ENCODE measurements at places on chromosomes 4 and X. TPM values are rescaled to one million over a fixed set of nuclear protein-coding genes. Genes with fewer than 3 reads are reported as not detected.

DNA sequence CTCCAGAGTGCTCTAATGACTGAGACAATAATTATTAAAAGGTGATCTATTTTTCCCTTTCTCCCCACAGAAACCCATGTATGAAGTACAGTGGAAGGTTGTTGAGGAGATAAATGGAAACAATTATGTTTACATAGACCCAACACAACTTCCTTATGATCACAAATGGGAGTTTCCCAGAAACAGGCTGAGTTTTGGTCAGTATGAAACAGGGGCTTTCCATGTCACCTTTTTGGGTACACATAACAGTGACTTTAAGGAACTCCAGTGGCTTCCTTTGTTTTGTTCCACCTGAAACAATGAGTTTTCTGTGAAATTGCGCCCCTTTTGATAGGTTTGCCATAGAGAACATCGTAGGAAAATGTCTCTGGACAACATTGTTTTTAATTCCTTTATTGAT, 69.6 kb downstream of the KIT start:
- no peaks in the 10 kb centered on the region for H3K36me3 ChIP-seq
- no peaks in the 10 kb centered on the region for H3K4me1 ChIP-seq
- H3K27ac ChIP-seq, result no peak overlapping the region
- H3K4me3 ChIP-seq, result no peak overlapping the region
- no peaks in the 10 kb centered on the region for H3K27me3 ChIP-seq

DNA sequence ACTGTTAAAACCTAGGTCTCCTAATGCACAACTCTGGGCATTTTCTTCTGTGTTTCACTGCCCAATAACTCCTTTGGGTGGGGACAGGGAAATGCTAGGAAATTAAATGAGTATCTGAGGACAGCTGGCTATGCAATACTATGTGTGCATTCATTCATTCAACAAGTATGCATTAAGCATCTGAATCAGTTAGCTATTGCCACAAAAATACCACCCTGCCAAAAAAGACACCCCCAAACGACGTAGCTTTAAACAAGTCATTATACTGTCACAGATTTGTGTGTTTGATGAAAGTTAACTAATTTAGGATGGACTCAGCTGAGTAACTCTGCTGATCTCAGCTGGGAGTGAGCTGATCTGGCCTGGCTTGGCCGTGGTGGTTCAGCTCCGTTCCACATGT, 29.8 kb upstream of the PTCHD1 start:
- H3K27ac ChIP-seq, result no peak overlapping the region
- H3K4me3 ChIP-seq, result no peak overlapping the region
- no peaks in the 10 kb centered on the region for H3K27me3 ChIP-seq
- DNase-seq, result no peak
- H3K36me3 ChIP-seq, result no peaks in the 10 kb centered on the region
- no peaks in the 10 kb centered on the region for H3K4me1 ChIP-seq

- H3K36me3 ChIP-seq, result no peaks in the 10 kb centered on the region
- H3K4me3 ChIP-seq, result no peak overlapping the region
- no peaks in the 10 kb centered on the region for H3K27me3 ChIP-seq
- H3K4me1 ChIP-seq, result no peaks in the 10 kb centered on the region
- DNase-seq, result no peak
Measured at GRCh38 chr4:47217291-47217690, 185.9 kb downstream of the GABRB1 start.

Gene PITX2
- not detected for total RNA-seq

Gene ARHGAP36
- not detected for total RNA-seq

- no peak for DNase-seq
- no peaks in the 10 kb centered on the region for H3K4me1 ChIP-seq
- no peaks in the 10 kb centered on the region for H3K27me3 ChIP-seq
- H3K4me3 ChIP-seq, result no peak overlapping the region
- H3K36me3 ChIP-seq, result no peaks in the 10 kb centered on the region
Measured at GRCh38 chr4:78517050-78517652, 34.4 kb upstream of the ANXA3 start.

Gene NOX1
- total RNA-seq, result not detected

Gene AFF2
- total RNA-seq, result 1.1 TPM

- H3K4me3 ChIP-seq, result no peak overlapping the region
- H3K4me1 ChIP-seq, result no peaks in the 10 kb centered on the region
- no peak for DNase-seq
- no peaks in the 10 kb centered on the region for H3K27me3 ChIP-seq
Measured at GRCh38 chr4:35897808-35898207, 346.5 kb downstream of the ARAP2 start.

DNA sequence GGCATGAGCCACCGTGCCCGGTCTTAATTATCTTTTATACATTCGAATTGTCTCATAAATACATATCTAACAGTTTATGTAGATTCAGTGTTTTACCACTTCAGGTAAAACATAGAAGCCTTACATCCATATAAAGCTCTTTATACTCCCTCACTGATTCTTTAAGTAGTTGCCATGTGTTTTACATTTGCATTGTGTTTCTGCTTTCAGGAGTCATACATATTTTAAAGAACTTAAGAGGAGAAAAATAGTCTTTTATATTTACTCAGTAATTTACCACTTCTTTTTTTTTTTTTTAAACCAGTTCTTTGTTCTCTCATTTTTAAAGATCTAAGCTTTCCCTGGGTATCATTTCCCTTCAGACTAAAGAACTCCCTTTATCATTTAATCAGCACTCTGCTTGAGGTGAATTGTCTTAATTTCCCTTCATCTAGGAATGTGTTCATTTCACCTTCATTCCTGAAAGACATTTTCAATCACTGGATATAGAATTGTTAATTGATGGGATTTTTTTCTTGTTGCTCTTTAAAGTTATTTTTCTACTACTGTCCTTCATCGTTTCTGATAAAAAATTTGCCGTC, 324.3 kb upstream of the ZCCHC13 start:
- H3K4me1 ChIP-seq, result no peaks in the 10 kb centered on the region
- H3K27me3 ChIP-seq, result no peaks in the 10 kb centered on the region
- no peaks in the 10 kb centered on the region for H3K36me3 ChIP-seq

Gene HSD17B13
- total RNA-seq, result 0.27 TPM

GRCh38 chr4:168449719-168450452, 30.4 kb downstream of the DDX60L start:
- H3K4me3 ChIP-seq, result no peak overlapping the region
- no peak overlapping the region for H3K27ac ChIP-seq
- H3K27me3 ChIP-seq, result no peaks in the 10 kb centered on the region
- peak; percentile 71 for DNase-seq

DNA sequence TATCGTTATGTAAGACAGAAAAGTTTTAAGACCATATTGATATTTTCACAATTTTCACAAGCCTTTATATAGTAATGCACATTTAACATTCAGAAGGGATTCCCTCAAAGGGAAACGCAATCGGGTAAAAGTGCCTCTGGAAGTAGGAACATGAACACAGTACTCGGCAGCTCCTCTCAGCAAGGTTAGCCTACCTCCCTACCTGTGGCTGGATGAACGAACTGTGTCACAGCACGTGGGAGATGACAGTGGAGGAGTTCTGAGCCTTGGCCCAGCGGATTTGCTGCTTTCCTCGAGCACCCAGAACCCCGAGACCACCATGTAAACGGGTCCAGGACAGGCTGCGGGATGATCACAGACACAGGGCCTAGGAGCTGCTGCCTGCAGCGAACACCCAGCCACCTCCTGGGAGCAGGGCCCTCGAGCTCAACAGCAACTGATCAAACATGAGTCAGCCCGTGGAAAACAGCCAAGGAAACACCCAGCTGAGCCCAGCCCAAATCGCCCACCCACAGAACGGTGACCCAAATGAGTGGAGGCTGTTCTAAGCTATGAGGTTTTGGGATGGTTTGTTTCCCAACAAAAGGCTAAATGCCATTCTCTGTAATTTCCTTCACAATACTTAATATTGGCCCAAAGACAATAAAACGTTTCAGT, 30.4 kb downstream of the FAT1 start:
- no peaks in the 10 kb centered on the region for H3K27me3 ChIP-seq
- DNase-seq, result peak; percentile 81
- H3K4me1 ChIP-seq, result peaks cover 34% of the 10 kb centered on the region

DNA sequence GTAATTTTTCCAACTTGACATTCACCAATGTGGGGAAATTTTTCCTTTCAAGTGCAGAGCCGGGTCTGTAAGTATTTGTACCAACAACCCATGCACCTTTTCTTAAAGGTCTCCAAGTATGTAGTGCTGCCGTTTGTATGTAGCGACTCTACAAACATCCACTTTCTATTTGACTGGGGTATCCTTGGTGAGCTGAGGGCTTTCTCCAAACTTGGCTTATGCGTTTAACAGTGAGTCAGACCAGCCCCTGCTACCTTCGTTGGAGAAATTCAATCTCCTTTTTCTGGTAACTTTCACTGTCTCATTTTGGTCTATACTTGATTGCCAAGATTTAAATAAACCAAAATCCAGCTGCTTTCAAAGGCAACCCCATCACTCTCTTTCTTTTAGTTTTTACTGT, 34.9 kb downstream of the MGST2 start:
- H3K27ac ChIP-seq, result no peak overlapping the region
- no peak for DNase-seq
- peaks cover 46% of the 10 kb centered on the region for H3K36me3 ChIP-seq
- H3K27me3 ChIP-seq, result no peaks in the 10 kb centered on the region

Gene ATP8A1
- 16.6 TPM for total RNA-seq

Gene ARSD
- total RNA-seq, result 8.6 TPM

- DNase-seq, result no peak
- no peaks in the 10 kb centered on the region for H3K4me1 ChIP-seq
- no peak overlapping the region for H3K4me3 ChIP-seq
- H3K27me3 ChIP-seq, result no peaks in the 10 kb centered on the region
- H3K27ac ChIP-seq, result no peak overlapping the region
Measured at GRCh38 chr4:42515156-42515884, 118.0 kb downstream of the SHISA3 start.

GRCh38 chr4:4859799-4860599, 534 bp downstream of the MSX1 start:
- no peaks in the 10 kb centered on the region for H3K36me3 ChIP-seq
- H3K4me1 ChIP-seq, result peaks cover 56% of the 10 kb centered on the region
- peaks cover 98% of the 10 kb centered on the region for H3K27me3 ChIP-seq

GRCh38 chrX:48520455-48520854, 1.2 kb upstream of the EBP start:
- no peaks in the 10 kb centered on the region for H3K27me3 ChIP-seq
- H3K4me1 ChIP-seq, result no peaks in the 10 kb centered on the region
- no peaks in the 10 kb centered on the region for H3K36me3 ChIP-seq
- no peak for DNase-seq
- H3K27ac ChIP-seq, result no peak overlapping the region

DNA sequence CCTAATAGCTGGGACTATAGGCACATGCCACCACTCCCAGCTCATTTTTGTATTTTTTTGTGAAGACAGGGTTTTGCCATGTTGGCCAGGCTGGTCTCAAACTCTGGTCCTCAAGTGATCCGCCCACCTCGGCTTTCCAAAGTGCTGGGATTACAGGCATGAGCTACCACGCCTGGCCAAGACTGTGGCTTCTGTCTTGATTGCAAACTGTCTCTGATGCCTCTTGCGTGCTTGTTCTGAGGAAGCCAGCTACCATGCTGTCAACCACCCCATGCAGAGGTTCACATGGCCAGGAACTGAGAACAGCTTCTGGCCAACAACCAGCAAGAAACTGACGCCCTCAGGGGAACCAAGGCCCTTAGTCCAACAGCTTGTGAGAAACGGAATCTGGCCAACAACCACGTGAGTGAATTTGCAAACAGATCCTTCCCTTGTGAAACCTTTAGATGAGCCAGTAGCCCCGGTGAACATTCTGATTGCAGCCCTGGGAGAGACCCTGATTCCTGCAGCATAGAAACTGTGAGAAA, 71.2 kb downstream of the SUPT20HL2 start:
- no peak overlapping the region for H3K4me3 ChIP-seq
- H3K27ac ChIP-seq, result peak overlapping the region; percentile 12
- H3K36me3 ChIP-seq, result no peaks in the 10 kb centered on the region

Gene CRMP1
- total RNA-seq, result 3.5 TPM

Gene GASK1B
- 59.5 TPM for total RNA-seq

DNA sequence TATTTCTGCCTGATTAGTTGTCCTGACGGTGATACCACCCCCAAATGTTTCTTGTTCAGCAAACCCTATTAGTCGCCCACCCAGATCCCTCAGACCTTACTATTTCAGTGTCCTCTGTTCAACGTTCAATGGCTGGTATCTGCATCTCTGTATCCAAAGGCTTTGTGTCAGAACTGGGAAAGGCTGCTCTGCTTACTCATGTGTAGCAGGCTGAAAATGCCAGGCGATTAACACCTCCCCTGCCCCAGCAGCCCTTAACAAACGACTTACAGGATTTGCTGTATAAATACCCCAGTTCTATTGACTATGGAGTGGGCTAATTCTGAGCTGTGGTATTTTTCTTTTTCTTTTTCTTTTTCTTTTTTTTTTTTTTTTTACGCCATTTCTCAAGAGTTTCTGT, 415.0 kb downstream of the ZNF674 start:
- no peak overlapping the region for H3K4me3 ChIP-seq
- DNase-seq, result no peak
- no peaks in the 10 kb centered on the region for H3K36me3 ChIP-seq
- H3K27me3 ChIP-seq, result no peaks in the 10 kb centered on the region

GRCh38 chr4:123924536-123924935, 527.9 kb downstream of the SPRY1 start:
- DNase-seq, result no peak
- no peaks in the 10 kb centered on the region for H3K27me3 ChIP-seq
- H3K27ac ChIP-seq, result no peak overlapping the region
- no peaks in the 10 kb centered on the region for H3K36me3 ChIP-seq

DNA sequence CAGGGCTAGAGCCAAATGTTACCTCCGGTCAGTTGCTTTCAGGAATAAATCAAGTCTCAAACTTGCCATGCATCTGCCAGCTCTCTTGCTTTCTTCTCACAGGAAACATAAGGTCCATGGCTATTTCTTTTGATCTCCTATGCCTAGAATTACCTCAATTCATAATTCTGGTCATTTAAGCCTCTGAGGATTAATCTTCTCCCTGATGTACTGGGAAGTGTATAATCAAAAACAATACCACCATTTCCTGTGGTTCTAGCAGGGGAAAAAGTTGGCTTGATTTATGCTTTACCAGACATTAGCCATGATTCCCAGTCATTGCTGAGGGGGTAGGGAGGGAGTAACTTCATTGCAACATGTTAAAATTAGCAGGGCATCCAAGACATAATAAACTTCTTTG, 268.7 kb upstream of the EMCN start:
- DNase-seq, result no peak
- no peaks in the 10 kb centered on the region for H3K36me3 ChIP-seq
- no peaks in the 10 kb centered on the region for H3K27me3 ChIP-seq
- no peak overlapping the region for H3K4me3 ChIP-seq
- H3K27ac ChIP-seq, result no peak overlapping the region
- no peaks in the 10 kb centered on the region for H3K4me1 ChIP-seq

- peaks cover 7% of the 10 kb centered on the region for H3K4me1 ChIP-seq
- H3K36me3 ChIP-seq, result no peaks in the 10 kb centered on the region
- H3K4me3 ChIP-seq, result no peak overlapping the region
- no peaks in the 10 kb centered on the region for H3K27me3 ChIP-seq
Measured at GRCh38 chrX:7926501-7926900, 712 bp downstream of the PNPLA4 start.

Gene RIPPLY1
- total RNA-seq, result not detected

Gene FAM149A
- total RNA-seq, result 23.8 TPM
